DMS79 (cell line): ENCODE measurements at places on chromosomes 2 and 18.

GRCh38 chr2:171762879-171763573, 75.8 kb downstream of the DYNC1I2 start:
- DNase-seq, result no peak

DNA sequence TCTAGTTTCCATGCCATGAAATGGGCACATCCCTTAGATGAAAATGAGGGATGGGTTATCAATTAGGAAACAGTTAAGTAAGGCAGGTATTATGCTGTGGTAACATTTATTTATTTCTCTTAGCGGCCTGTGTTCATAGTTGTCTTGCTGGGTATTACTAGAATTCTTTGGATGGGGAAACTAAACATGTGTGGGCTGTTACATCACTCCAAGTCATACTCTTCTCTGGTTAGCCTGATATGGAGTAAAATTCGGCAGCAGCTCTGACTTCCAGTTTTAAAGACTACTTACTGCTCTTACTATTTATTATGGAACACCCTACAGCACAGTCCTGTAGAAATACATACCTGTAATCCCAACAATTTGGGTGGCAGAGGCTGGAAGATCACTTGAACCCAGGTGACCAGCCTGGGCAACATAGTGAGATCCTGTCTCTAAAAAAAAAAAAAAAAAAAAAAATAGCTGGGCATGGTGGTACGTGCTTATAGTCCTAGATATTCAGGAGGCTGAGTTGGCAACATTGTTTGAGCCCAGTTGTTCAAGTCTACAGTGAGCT, 33.1 kb upstream of the RASGRP3 start:
- DNase-seq, result no peak

- DNase-seq, result no peak
Measured at GRCh38 chr2:229511524-229511923, 202.8 kb downstream of the DNER start.

GRCh38 chr2:196263181-196263747, 91.9 kb upstream of the STK17B start:
- DNase-seq, result no peak

DNA sequence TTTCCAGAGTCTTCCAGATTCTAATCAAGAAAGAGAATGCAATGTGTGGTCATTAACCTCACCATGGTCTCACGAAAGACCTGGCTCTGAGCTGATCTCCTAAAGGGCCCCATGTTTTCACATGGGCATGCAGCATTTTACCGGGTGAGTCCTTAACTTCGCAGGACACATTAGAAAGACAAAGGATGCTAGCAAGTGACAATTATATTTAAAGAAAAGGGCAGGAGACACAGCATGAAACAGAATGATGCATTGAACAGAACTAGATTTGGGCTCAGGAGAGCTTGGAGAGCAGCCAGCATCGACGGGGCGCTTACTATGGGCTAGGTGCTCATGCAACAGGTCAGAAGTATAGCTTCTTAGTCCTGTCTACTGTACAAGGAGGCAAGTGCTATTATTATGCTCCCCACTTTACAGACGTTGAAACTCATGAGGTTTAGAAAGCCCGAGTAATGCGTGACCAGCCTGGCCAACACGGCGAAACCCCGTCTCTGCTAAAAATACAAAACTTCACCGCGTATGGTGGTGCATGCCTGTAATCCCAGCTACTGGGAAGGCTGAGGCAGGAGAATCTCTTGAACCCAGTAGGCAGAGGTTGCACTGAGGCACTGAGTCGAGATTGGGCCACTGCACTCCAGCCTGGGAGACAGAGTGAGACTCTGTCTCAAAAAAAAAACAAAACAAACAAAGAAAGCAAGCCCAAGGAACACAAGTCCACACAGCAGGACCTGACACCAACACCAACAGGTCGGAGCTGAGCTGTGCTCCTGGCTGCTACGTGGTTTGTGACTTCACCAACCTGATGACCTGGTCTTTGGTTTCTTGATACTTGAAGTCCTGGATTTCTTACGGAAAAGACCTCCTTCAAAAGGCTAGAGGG, 16.1 kb downstream of the MBP start:
- no peak for DNase-seq

DNA sequence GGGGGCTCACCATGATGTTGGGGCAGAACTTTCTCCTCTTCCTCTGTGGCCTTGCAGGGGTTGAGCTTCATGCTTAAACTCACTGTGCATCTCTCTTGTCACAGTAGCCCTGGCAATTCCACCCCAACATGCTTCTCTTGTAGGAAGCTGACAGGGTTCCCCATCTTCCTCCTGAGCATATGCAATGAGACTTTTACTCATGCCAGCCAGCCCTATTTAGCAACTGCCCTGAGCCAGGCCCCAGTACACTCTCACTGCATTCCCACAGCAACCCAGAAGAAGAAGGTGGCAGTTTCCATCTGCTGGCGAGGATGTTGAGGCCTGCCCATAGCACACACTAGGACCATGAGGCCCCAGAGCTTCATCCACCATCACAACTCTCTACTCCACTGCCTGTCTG, 72.2 kb upstream of the TEX51 start:
- no peak for DNase-seq

- no peak for DNase-seq
Measured at GRCh38 chr2:149587950-149588487, 444 bp upstream of the MMADHC start.

- no peak for DNase-seq
Measured at GRCh38 chr2:166148500-166149400, 20.9 kb upstream of the SCN1A start.

DNA sequence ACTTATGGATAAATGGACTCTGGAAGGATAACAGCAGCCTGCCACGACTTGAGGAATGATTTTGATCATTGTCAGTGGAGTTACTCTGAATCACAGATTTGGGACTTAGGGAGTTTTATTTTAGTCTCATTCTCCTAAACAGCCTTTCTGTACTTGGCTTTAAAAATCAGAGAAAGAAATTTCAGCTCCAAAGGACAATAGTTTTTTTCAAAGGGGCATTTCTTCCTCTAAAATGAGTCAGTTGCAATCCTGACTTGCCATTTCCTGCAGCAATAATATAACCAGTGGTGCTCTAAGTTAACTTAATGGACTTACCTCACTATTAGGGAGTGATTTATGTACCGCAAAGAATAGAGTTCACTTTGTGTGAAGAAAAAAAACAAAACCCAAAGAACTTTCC, 35.1 kb upstream of the MTX2 start:
- no peak for DNase-seq

GRCh38 chr2:42598656-42599055, 30.2 kb downstream of the MTA3 start:
- DNase-seq, result no peak

DNA sequence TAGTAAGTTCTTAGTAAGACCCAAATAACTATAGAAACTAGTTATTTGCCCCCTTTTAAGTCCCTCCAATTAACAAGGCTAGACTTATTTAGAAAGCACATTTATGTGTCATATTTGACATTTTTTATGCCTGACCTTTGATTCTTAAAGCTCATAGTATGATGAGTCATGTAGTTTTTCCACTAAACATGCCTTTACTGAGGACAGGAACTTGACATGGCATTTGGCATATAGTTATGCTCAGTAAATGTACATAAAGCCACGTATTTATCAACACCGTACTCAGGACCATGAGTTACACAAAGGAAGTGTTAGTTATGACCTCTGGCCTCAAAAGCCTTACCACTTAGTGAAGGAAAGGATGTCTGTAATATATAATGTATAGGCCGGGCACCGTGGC, 78.9 kb downstream of the GNAL start:
- DNase-seq, result no peak

DNA sequence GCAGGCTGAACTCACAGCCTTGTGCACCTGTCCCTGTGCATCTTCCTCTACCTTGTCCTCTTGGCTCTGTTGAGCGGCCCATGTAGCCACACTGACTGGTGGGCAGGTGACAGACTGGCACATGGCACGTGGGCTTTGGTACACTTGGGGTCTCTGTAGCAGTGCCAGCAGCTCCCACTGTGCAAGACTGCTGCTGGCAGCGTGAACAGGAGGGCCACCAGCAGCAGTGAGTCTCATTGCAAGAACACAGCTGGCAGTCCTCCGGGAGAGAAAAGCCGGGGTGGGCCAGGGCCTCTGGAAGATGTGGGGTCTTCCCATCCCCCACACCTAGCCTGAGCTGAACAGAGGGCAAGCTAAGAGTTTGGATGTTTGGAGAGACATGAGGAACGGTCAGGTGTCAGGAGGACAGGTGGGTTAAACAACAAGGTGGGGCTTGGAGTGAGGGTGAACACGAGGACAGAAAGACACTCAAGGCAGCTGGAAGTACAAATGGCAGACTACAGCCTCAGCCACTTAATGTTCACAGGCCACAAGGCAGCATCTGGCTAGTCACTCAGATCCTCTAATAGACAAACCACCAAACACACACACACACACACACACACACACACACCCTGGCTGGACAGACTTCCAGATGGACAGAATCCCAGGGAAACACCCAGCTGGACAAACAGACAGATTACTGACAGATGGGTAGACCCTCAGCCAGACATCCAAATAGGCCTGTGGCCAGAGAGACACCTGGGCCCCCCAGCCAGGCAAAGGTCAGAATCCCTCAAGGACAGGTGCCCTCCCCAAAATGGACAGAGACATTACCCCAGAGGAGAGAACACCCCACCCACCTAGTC, 2.3 kb upstream of the PTPN18 start:
- no peak for DNase-seq
